ENCODE measurements at places on chromosomes 2 and 18. TPM values are rescaled to one million over a fixed set of nuclear protein-coding genes. Genes with fewer than 3 reads are reported as not detected.

GRCh38 chr2:635687-636621 lies 41.3 kb downstream of the TMEM18 start:
- no peak for DNase-seq

Gene SPP2
- not detected for total RNA-seq

Gene PROM2
- 2.4 TPM for total RNA-seq

GRCh38 chr2:231460073-231460835 lies 4.0 kb downstream of the NCL start:
- no peak for DNase-seq

Gene EDAR
- total RNA-seq: not detected

- no peak for DNase-seq
These were observed 1090.2 kb upstream of the PIK3C3 start for GRCh38 chr18:40864846-40865245.

Gene MROH2A
- 0.10 TPM for total RNA-seq

GRCh38 chr2:31066551-31066950 lies 71.7 kb downstream of the GALNT14 start:
- no peak for DNase-seq

GRCh38 chr18:24913507-24914170 lies 438.3 kb downstream of the ZNF521 start:
- peak; percentile 52 for DNase-seq

DNA sequence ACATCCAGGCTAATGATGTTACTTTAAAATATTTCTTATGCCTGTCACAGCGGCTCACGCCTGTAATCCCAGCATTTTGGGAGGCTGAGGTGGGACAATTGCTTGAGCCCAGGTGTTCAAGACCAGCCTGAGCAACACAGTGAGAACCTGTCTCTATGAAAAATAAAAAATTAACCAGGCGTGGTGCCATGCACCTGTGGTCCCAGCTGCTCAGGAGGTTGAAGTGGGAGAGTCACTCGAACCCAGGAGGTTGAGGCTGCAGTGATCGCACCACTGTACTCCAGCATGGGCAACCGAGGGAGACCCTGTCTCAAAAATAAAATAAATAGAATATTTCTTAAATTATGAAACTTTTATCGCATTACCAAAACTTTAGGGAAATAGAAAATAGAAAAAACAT lies 28.1 kb upstream of the ACTR3 start:
- DNase-seq: no peak

DNA sequence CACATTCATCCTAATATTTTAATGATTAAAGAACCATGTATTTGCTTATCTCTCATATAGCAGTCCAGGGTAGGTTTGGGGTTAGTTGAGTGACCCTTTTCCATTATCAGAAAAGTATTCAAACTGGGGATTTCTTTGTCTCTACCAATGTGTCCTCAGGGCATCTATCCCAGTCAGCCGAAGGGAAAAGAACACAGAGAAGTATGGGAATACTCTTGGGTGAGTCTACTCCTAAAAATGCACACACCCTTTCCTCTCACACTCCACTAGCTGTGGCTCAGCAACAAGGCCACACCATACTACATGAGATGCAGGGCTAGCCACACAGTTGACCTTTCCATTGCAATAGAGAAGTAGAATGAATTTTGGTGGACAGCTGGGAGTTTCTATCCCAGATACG lies 114.3 kb downstream of the NXPH2 start:
- no peak for DNase-seq
